ENCODE measurements at places on chromosomes 7 and 10.

DNA sequence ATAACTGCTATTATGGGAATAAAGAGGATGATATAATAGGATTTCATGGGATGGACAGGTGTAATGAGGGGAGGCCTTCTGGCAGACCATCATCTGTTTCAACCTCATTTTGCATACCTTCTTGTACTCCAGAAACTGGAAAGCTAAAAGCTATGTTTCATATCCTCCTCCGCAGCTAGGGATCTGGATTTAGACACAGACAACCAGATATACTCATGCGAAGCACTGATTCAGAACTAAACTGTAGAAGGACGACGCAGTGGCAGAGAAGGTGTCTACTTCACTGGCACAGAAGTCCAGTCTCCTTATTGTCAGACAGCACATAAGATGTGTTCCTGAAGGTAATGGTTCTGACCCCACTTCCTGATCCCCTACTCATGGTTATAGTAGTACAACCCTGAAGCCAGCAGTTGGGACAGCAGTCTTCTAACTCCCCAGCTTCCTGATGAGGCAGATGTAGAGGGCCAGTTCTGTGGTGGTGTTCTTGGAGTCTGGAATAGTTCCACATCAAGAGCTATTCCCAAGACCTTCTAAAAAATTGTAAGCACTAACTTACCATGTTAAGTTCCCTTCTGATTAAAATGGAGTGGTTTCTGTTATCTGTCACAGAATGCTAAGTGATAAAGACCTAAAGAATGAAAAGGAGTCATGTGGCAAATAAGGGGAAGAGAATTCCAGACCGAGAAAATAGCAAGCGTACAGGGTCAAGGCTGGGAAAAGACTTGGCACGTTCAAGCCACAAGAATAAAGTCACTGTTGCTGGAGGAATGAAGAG is 550.3 kb downstream of the GRM8 start:
- no peak for DNase-seq

DNA sequence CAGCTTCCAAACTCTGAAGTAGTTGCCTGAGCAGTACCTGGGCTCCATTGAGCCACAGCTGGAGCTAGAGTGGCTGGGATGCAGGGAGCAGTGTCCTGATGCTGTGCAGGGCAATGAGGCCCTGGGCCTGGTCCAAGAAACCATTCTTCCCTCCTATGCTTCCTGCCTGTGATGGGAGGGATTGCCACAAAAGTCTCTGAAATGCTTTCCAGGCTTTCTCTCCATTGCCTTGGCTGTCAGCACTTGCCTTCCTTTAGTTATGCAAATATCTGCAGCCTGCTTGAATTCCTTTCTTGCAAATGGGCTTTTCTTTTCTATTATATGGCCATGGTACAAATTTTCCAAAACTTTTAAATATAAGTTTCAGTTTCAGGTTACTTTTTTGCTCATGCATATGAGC is 972.2 kb upstream of the MBL2 start:
- no peak for DNase-seq

- no peak for DNase-seq
Observed at GRCh38 chr7:45681596-45682357, 107.6 kb downstream of the ADCY1 start.

GRCh38 chr7:124196519-124196918 is 163.7 kb upstream of the TMEM229A start:
- DNase-seq: no peak

- peak; percentile 4 for DNase-seq
Observed at GRCh38 chr7:1368682-1369571, 90.3 kb downstream of the MICALL2 start.

DNA sequence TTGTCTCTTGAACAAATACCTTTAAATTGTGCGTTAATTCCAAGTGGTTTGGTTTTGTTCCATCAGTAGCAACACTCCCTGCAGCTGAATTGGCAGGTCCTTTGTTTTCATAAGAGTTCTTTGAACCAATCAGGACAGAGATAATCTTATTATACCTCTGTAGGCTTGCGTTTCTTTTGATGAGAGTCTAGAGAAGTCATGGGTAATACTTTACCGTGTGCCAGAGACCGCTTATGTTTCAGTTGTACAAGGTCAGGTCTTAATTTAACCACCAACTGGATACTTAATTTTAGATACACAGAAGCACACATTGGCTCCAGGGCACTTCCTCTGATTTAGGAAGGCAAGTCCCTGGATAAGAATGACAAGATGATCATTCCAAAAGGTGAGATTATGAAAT is at the start of gene ASB15:
Gene ASB15 (plus strand): TSS at position 292 of the 400 bp plus-strand sequence. CDS start 12,682 bp downstream, outside the sequence.
- no peak for DNase-seq

DNA sequence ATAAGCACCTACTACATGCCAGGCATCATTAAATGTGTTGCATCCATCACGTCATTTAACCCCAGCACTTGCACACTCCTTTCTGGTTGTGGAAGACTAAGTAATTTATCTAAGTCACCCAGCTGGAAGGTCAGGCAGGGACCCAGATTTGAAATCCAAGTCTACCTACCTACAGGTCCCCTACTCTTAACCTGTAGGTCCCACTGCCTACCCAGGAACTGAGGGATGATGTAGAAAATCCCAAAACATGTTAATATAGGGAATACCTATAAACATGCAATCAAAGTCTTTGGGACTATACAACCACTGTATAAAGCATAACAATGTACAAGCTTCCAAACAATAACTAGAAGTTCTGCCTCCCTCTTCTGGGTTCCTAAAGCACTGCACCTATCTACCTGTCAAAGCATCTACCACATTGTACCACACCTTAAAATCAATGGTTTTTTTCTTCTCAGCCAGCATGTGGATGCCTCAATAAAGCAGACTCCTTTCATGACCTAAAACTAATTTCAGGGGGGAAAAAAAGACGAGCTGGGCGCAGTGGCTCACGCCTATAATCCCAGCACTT is 5.6 kb downstream of the IL6 start:
- DNase-seq: no peak

DNA sequence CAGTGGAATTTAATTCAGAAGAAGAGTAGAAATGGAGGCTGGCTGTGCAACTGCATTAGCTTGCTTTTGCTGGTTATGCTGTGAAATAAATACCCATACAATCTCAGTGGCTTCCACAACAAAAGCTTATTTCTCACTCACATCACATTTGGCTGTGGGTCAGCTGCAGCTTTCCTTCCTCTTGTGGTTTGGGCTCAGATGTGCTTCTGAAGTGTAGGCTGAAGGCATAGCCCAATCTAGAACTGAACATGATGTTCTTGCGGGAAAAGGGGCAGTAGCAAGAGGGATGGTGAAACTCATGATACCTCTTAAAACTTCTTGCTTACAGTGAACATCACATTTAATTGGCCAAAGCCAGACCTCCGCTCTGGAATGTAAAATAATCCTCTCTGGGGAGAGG is 119.9 kb downstream of the HECW1 start:
- no peak for DNase-seq

DNA sequence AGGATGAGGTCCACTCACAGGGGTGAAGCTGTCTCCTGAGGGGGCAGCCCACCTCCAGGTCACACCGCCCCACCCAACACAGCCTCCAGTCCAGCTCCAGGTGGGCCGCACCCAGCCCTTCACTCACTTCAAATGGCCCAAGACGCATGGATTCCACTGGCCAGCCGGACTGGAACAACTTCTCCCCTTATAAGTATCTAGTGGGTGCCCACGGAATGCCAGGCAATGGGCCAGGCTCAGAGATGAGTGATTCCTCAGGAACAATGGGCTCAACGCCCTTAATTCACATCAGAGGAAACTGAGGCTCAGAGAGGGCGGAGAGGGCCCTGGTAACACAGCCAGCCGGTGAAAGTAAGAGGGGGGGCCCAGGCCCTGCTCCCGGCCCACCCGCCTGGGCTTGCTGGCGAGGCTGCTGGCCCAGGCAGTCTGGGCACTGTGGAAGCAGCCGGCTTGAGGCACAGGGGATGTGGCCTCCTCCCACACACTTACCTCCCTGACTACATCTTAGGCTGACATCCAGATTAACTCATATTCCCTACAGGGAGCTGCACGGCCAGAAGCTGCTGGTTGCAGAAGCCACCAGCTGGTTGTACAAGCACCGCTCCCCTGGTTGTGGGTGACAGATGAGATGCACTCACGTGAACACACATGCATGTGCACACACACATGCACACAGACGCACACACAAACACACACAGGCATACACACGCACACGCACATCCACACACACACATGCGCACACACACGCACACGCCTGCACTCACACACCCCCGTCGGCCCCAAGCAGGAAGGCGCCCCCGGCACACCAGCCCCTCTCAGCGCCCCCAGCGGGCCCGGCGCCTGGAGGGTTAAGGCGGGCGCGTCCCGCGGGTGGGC is 1.0 kb upstream of the FAM20C start:
- DNase-seq: no peak

DNA sequence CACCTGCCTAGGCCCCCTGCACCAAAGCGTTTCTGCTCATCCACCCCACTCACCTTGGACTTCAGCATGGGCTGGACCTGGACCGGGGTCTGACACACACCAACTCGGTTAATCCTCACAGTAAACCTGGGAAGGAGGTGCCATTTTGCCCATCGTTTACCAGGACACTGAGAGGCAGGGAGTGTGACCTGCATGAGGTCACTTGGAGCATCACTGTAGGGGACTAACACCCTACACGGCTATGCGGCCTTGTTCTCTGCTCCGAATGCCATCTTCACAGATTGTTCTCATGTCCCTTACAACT is 33.0 kb downstream of the ANKRD16 start:
- DNase-seq: no peak

DNA sequence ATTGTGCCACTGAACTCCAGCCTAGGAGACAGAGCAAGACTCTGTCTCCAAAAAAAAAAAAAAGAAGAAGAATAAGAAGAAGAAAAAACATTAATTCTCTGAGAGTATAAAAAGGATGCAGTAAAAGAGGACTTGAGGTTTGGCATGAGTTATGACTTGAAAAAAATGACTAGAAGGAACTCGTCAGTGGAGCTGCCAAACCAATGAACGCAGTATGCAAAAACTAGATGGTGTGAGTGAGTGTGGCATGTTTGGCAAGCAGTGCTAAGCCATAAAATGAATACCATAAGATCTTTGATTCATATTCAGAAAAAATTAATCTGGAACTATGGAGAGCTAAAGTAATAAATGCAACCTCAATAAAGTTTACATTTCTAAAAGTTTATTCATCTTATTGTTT is 68.6 kb upstream of the MEOX2 start:
- no peak for DNase-seq

DNA sequence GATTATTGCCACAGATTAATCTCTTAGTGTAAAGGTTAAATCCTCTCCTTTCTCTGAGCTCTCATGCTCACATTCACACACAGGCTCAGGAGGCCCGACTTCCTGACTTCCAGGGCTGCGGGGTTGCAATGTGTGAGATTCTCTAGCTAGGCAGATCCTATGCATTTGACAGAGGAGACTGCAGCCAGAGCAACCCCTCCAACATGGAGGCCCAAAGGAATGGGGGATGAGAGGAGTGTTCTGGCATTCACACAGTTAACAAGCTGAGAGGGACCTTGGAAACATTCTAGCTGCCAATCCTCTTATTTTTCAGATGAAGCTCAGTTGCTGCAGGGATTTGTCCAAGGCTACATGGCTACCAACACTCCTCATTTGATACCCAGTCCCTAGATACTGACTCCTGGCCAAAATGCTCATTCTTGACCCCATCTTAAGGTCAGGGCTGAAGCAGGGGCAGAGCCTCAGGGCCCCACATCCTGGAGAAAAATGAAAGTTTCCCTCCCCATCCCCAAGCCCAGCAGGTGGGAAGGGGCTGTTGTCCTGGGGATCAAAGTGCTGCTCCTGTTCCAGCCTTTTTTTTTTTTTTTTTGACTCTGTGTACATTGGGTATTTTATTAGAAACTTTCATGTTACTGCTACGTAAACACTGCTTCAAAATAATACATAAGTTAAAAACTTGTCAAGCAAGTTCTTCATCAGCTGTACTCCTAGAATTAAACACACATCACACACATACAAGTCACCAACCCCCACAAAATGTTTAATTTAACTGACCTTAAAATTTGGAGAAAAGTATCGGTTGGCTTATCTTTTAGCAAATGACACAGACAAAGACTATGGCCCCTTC is 325.6 kb downstream of the PLXNA4 start:
- DNase-seq: no peak

GRCh38 chr7:105890290-105890997 is 14.0 kb upstream of the ATXN7L1 start:
- DNase-seq: no peak

DNA sequence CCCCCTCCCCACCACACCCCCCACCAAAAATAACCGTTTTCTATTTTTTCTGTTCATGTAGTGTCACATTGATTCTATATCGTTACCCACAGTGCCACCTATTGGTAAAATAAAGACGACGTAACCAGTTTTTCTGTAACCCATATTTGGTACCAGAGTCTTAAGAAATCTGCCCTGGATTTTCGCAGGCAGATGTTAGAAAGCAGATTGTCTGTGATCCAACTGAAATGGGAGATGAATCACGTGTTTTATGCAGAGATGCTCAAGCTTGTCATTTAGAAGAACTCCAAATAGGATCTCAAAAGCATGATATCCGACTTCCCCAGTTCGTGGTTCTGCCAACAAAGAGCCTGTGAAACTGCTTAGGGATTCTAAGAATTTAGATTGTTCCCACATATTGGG is 261.1 kb upstream of the CSTF2T start:
- no peak for DNase-seq

DNA sequence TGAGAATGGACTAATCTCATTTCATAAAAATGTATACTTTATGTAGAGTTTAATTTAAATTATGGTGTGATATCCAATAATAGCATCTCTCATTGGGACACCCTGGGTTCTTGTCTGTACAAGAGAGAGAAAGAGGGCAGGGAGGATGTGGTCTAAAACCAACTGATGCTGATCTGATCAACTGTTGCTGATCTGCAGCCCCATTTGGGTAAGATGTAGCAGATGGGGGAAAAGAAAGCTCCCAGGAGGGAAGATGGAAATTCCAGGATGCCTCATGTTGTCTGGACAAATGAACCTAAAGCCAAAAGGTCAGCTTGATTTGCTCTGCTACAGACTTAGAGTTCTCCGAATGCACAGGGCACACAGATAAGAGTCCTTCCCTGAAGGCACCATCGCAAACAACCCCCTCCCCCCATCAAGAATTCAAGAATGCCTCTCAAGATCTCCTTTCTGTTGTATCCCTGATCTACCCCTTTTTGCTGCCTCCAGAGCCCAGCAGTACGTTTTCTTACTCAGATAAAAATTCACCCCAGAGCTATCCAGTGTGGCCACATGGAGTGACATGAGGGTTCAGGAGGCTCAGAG is 171.4 kb upstream of the INHBA start:
- DNase-seq: no peak

DNA sequence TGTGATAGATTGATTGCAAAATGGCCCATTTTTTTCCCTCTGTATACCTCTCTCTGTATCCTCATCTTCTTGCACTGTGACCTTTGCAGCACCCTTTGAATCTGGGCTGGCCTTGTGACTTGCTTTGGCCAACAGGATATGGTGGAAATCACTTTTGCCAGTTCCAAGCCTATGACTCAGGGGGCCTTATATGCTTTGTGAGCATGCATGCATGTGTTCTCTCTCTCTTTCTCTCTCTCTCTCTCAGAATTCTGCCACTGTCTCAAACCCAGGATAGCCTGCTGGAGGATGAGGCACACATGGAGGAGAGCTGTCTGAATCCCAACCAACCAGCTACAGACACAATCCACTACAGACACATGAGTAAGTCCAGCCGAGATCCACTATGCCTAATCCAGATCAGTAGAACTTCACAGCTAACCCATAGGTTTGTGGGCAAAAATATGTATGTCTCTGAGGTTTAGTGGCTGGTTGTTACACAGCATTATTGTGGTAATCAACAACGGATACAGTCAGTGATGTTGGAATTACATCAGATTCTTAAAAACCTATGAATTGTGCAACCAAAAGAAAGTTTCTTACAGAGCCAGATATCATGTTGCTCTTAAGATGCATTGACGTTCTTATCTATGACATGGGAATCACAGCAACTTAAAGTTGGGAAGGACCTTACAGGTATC is 41.8 kb upstream of the ABCB4 start:
- no peak for DNase-seq
